ENCODE measurements at places on chromosomes 11 and 22.

- no peak for DNase-seq
Observed at GRCh38 chr22:42275176-42275575, 4.7 kb upstream of the TCF20 start.

- no peak for DNase-seq
Observed at GRCh38 chr11:69931994-69932910, 113.0 kb upstream of the FGF3 start.

DNA sequence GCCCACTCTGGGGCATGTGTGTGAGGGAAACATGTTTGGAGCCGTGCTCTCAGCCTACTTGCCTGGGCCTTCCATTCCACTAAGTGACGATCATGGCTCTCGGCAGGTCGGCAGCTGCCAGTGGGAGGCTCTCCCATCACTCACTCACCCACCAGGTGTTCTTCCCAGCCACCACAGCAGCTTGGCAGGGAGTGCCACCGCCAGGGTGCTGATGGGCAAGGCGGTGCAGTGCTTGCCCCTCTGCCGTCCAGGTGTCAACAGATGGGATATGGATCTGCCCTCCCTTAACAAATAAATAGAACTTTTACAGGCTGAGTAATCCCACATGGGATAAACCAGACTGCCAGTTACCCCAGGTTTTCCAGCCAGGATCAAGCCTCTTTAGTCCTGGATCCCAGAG lies 205.5 kb upstream of the TMEM45B start:
- DNase-seq, result no peak

DNA sequence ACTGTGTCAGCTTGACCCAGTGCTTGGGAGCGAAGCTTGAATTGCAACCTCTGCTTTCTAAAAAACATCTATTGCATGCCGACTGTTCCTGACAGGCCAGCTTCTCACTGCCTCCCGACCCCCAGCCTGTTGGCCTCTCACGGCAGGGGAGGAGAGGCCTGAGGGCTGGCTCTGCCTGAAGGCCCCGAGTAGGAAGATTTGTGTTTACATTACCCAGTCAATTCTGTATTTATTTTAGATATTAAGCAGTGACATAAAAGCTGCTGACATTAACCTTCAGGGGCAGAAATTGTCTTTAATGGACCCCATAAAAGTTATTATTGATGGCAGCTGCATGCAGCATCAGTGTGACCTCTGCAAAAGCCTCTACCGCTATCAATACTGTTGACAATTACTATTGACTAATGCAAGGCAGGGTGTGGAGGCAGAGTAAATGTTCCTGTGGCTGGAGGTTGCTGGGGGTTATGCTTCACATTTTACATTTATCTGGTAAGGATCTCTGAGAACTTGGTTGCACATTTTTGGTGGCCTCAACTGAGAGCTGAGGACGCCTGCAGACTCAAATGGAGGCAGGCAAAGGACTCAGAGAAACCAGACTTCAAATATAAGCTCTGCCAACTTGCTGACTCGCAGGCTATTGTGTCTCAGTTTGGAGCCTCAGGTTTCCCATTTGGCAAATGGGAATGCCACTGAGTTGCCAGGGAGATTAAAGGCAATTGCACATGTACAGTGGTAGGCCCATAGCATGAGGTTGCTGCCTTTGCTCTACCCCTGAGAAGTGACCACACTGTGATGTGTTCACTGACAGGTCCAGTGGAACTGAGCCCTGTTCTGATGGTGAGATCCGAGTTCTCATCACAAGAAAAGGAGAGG lies 380.5 kb downstream of the TENM4 start:
- DNase-seq, result no peak

- DNase-seq, result no peak
Observed at GRCh38 chr11:45166604-45166897, 20.1 kb downstream of the PRDM11 start.
